ENCODE measurements at places on chromosomes 1 and 21.

GRCh38 chr1:8941906-8942305 lies 3.8 kb upstream of the CA6 start:
- DNase-seq, result peak; percentile 66

GRCh38 chr1:150429805-150430204 lies 57.4 kb upstream of the TARS2 start:
- no peak for DNase-seq

DNA sequence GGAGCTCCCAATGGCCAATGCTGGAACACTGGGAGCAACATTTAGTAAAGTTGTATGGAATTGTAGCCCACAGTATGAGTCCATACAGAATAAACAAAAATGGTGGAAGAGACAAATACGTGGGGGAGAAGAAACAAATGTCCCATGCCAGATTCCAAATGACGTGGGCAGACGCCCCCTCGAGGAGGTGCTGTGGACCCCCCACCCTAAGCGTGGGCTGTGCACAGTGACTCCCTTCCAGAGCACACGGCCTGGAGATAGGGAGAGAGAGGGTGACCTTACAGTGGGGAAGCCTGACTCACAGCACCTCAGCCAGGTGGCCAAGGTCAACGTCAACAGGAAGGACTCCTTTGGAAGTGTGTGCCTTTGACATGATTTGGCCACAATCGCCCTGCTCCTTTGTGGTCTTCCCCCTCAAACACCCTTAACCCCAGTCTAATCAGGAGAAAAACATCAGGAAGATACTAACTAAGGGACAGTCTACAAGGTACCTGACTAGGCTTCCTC lies 13.7 kb upstream of the PDE9A start:
- DNase-seq, result no peak

DNA sequence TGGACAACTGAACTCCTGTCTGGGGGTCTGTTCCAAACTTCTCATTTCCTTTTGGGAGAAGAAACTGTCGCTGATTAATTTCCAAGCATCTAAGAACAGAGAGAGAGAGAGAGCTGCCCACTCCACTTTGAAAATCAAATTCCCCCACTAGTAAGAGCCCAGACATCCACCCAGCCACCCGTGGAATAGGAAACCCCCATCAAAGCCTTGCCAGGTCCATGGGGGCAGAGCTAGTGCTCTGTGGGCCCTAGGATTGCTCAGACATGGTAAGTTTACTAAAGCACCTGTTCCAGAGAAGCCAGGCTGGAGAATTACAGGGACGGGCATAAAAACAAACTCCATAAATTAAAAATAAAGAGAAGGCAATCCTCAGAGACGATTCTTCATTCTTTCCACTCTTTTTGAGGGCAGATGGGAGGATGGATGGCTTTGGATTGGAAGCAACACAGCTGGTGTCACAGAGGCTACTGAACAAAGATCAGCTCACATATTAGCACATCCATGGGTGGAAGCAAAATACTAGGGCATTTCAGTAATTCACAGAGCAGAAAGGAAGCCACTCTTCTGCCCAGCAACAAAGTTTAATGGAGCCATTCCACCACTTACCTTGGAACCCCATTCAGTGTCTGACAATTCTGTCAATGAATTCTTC lies 103.9 kb downstream of the COLGALT2 start:
- DNase-seq, result no peak

GRCh38 chr1:4421986-4422385 lies 232.4 kb upstream of the AJAP1 start:
- DNase-seq, result no peak

GRCh38 chr1:168917309-168917708 lies 188.3 kb upstream of the DPT start:
- DNase-seq, result no peak

DNA sequence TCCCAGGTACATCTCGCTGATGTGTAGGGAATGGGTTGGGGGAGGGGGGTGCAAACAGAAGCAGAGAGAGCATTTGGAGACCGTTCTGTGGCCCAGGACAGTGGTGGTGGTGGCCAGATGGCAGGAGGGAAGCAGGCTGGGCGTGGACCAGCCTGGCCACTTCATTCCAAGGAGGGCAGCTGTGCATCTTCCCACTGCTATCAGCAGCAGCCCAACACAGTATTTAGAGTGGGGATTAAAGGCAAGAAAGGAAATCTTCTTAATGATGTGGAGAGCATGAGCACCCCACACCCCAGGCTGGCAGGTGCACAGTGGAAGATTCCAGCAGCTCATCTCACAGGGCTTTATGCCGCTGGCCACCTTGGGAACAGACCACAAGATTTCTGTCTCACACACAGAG lies 198.7 kb downstream of the NPHP4 start:
- no peak for DNase-seq

DNA sequence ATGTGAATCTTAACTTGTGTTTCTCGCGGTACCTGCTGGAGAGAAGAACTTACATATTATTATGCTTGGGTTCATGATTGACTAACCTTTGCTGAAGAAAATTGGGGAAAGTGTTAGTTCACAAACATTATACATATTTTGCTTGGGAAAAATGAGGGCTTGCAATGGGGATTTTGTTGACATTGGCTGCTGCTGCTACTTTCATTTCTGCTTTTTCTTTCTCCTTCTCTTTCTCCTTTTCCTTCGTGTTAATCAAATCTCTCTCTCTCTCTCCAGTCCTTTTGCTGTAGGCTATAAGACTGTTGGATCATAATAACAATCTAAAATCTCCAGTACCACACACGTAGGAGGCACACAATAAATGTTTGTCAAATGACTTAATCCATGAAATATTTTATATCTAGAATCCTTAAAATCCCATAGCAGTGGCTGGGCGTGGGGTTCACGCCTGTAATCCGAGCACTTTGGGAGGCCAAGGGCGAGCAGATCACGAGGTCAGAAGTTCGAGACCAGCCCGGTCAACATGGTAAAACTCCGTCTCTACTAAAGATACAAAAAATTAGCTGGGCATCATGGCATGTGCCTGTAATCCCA lies 23.0 kb downstream of the IRF2BP2 start:
- DNase-seq, result no peak

DNA sequence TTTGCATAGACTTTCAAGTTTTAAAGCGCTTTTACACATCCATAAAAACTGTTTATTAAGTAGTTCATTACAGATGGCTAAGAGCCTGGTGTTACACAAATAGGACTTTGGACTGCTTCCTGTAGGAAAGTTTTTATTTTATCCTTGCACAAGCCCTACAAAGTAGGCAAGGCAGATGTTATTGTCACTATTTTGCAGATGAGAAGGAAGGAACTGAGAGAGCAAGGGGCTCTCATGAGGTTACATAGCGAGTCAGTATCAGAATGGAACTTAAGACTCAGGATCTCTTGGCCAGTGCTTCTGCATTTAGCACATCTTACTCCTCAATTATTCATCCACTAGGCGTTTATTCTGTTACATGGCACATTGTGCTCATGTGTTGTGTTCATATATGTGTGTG lies 2.6 kb upstream of the MAPKAPK2 start:
- no peak for DNase-seq

DNA sequence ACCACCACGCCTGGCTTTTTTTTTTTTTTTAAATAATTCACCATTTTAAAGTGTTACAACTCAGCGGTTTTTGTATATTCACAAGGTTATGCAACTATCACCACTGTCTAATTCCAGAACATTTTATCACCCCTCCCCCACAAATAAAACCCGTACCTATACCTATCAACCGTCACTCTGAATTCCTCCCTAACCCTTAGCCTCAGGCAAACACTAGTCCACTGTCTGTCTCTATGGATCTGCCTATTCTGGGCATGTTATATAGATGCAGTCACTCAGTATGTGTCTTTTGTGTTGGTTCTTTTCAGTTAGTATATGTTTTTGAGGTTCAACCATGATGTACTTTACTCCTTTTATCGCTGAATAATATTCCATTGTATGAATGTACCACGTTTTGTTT lies 19.3 kb upstream of the GRHL3 start:
- no peak for DNase-seq

DNA sequence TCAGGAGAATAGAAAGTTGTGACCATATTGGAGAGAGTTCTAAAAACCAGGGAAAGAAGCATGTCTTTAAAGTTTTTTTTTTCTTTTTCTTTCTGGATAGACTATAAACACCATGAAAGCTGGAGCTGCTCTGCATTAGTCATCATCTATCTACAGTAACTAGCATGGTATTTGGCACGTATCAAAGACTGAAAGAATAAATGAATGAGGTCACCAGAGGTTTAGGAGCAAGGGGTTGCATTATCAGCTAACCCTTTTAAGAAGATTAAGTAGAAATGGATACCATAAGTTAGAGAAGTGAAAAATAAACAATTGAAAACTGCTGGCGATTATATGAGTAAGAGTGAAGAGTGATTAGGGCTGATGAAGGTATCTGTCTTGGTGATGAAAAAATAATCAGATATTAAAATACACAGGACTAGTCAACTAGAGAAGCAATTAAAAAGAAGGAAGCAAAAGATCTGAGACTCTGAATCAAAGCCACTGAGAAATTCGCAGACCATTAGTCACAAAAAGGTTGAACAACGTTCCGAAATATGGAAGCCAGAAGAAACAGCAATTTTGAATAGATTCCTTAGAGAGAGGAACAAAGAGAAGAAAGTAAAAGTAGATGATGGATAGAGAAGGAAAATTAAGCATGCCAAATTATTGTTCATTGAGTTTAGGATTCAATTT lies 536.4 kb downstream of the DPYD start:
- DNase-seq, result no peak

- no peak for DNase-seq
Measured at GRCh38 chr1:154533952-154534844, 24.3 kb downstream of the UBE2Q1 start.

- DNase-seq, result no peak
Measured at GRCh38 chr1:41564741-41565475, 80.4 kb upstream of the EDN2 start.

- no peak for DNase-seq
Measured at GRCh38 chr1:45084562-45084961, 72.5 kb downstream of the UROD start.

GRCh38 chr1:53657891-53658396 lies 81.0 kb downstream of the GLIS1 start:
- DNase-seq, result no peak

GRCh38 chr1:99829269-99829668 lies 20.9 kb upstream of the AGL start:
- no peak for DNase-seq

- DNase-seq, result no peak
Measured at GRCh38 chr1:11414926-11415538, 63.9 kb upstream of the DISP3 start.

GRCh38 chr1:10681296-10682107 lies 114.9 kb downstream of the CASZ1 start:
- DNase-seq, result no peak

GRCh38 chr1:159008744-159009188 lies 941 bp upstream of the IFI16 start:
- DNase-seq, result no peak

Measured in bone marrow (tissue), 2 donors.